Suppressor macrophage (primary cell): ENCODE measurements at places on chromosomes 1 and 21.
A peak's percentile ranks its signal among the peaks of the same experiment; 100 is the strongest.

GRCh38 chr1:228938537-228938901, 203.2 kb downstream of the RHOU start:
- DNase-seq: peak; percentile 71

DNA sequence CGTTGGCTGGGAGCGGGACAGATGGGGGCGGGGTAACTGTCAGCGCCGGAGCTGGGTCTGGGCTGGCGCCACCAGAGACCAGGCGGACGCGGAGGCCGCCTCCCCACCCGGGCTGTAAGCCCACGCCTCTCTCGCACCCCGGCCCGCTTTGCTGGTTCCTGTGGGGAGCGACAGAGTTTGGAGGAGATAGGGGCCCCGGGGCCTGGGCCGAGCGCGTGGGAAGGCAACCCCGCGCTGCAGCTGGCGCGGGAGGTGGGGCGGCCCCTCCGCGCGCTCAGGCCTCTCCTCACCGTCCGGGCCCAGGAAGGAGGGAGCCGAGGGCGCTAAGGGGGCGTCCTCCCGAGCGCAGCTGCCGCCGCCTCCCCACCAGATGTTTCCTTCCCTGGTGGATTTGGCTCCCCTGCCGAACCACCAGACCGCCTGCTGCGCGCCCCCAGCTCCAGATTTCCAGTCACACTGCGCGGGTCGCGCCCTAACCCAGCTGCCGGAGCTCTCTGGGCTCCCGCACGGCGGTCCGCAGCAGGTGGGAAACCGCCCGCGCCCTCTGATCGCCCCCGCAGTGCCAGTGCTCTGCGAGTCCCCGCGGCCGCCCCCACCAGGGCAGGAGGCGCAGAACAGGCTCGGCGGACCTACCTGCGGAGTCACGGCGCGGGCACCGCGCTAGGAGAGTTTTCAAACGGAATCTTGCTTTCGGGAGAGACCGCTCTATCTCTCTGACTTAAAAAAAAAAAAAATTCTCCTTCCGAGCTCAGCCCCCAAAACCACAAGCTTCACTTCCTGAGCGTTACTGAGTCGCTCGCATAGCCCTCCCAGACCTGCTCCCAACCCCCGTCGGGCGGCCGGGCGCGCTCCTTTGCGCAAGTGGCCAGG, 1.1 kb downstream of the GFI1 start:
- peak; percentile 37 for DNase-seq

GRCh38 chr1:72009173-72010093, 272.9 kb downstream of the NEGR1 start:
- DNase-seq: peak; percentile 14

GRCh38 chr1:205630241-205630640, 1.6 kb downstream of the ELK4 start:
- DNase-seq: no peak

DNA sequence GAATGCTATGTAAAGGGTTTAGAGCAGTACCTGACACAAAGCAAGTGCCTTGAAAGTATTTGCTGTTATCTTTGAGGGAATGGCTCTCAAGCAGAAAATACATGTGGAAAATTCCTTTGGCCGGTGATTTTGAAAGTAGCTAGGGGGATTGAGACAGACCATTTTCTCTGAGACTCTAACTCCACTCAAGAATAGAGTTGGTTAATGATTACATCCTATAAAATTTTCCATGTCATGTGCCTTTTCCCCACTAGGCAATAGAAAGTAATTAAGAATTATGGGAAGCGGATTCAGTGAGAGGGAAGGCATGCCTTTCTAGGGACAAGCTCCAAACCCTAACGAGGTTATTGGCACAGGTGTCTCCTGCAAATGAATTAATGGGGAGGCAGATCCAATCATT, 276.0 kb downstream of the GPATCH2 start:
- DNase-seq: no peak

DNA sequence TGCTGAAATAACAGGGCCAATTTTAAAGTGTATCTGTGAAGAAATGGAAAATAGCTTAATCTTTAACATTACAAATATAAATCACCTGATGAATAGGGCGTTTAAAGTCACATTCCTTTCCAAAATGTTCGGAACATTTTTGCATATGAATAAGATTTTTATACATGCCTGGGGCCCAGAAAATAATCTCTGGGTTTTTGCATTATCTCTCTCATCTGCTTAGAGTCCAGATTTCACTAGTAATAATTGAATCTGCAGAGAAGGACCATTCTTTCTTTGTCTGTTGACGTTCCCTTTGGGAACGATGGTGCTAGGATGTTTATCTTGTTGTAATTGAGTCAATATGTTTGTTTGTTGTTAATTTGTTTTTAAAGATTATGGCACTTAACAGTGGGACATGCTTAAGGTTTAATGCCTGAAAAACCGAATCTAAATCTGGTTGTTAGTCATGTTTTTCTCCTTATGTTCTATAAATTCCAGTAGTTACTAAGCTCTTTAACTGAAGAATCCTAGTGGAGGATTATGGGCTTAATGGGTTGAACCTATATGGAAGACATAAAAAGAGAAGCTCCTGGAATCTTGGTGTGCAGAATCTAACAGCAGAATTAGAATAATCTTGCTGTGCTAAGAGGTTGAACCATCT, 140.6 kb downstream of the VPS13D start:
- DNase-seq: no peak

DNA sequence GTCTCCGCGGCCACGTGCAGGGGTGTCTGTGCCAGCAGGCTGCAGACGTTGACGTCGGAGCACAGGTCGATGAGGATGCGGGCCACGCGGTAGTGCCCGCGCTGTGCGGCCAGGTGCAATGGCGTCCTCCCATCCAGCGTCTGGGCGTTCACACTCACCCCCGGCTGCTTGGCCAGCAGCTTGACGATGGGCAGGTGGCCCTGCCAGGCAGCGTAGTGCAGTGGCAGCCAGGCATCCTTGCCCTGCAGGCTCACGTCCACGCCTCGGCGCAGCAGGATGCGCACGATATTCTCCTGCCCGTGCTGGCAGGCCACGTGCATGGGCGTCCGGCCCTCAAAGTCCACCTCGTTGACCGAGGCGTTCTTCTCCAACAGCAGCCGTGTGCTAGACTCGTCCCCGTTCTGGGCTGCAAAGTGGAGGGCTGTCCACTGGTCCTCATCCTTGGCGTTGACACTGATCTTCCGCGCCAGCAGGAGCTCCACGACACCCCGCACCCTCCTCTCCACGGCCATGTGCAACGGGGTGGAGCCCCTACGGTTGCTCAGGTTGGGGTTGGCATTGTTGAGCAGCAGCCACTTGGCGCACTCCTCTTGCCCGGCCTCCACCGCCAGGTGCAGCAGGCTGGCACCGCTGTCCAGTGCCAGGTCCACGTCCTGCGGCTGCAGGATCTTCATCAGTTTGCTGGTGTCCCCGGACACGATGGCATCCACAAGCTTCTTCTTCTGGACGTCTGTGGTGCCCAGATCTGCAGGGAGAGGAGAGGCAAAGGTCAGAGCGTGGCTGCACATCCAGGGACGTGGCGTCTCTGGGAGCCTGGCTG, 25.4 kb downstream of the RIPK4 start:
- no peak for DNase-seq
